ENCODE measurements at places on chromosomes 2 and 18.

GRCh38 chr2:159010340-159010739 lies 41.9 kb downstream of the TANC1 start:
- DNase-seq, result no peak

- peak; percentile 82 for DNase-seq
Observed at GRCh38 chr2:126527836-126528490, 128.0 kb upstream of the GYPC start.

GRCh38 chr2:66562304-66562685 lies 127.4 kb downstream of the MEIS1 start:
- DNase-seq, result no peak

- no peak for DNase-seq
Observed at GRCh38 chr2:28678944-28679343, 72.7 kb upstream of the PPP1CB start.

- DNase-seq, result no peak
Observed at GRCh38 chr2:148948868-148949267, 73.8 kb downstream of the KIF5C start.

DNA sequence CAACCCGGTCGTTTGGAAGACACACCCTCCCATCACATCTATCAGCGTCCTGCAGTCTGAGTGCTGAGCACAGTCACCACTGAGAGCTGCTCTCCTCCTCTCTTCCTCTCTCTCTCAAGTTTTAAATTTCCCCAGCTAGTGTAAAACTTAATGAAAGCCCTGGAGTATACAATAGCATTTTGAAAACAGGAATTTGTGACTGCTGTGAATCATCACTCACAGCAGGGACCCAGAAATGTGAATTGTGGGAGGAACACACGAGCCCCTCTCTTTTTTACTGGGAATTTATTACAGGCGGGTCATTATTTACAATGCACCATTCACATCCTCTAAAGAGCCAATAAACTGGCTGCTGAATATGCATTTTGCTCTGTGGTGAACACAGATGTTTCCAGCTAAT lies 185.0 kb upstream of the SMIM21 start:
- no peak for DNase-seq

DNA sequence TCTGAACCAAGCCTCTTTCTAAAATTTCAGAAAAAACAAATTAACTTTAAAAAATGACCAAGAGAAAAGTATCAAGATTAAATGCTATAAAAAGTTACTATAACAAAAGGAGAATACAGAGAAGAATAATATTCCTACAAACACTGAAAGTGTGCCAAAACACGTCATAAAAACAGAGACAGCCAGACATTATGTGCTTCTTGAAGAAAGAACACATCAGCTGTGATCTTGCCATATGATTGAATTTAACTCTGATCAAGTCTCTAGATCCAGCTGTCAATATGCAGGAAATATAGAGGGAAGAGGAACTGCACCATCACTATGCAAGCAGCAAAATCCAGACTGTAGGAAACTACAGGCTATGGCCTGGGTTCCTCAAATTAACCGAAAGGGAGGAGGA lies 33.7 kb upstream of the COL5A2 start:
- DNase-seq, result no peak

DNA sequence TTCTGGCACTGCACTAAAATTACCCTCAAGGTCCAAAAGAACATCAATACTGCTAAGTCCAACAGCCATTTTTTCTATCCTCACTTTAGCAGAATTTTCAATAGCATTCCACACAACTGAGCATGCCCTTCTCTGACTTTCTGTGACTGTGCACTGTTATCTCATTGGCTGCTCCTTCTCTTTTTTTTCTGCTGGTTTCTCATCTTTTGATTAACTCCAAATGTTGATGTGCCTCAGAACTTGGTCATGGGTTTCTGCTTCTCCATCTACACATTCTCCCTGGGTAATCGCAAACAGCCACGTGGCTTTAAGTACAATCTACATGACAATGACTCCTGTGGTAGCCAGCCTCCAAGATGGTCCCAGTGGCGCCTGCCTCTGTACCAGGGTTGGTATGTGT lies 75.0 kb upstream of the CD226 start:
- DNase-seq, result no peak

GRCh38 chr2:42770288-42771131 lies 6.6 kb upstream of the OXER1 start:
- DNase-seq, result no peak

DNA sequence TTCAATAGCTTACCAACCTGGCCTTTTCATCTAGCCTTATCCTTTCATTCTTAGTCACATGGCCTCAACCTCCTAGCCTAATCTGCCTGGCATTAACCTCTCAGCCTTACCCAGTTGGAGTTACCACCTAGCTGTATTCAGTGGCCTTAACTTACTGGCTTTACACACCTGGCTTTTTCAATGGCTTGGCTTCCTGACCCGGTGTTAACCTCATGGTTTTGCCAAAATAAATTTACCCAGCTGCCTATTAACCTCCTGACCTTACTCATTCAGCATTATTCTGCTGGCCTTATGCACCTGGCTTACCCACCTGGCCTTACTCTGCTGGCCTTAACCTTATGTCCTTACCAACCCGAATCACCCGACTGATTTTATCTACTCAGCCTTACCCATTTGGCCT lies 135.5 kb upstream of the ZSWIM2 start:
- DNase-seq, result no peak

DNA sequence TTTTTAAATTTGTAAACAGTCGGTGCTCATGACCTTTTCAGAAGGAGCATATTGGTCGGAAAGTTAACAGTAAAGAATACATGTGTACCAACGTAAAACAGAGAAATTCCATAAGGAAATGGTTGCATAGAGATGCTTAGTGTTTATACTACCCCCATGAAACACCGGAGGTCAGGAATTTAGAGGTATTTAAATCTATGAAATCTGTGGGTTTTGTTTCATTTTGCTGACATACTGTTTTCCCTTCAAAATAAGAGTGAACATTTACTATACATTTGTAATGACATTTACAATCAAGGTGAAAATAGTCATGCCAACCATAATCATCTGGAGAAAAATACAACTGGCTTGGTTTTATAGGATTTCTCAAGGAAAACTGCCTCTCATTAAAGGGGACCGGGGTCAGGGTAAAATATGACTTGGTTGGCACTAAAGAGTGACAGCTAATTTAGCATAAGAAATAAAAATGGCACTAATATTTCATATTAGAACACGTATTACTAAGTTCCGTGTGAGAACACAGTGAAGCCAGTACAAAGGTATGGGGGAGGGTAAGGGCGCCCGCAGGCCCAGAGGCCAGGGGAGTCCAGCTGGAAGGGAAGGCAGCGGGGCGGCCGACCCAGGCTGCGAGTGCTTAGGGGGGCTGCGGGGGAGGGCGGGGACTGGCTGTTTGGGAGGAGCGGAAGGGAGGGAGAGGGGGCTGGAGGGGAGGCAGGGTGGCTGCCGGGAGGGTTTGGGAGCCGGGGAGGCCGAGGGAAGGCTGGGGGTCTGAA lies 1.1 kb upstream of the RNU4ATAC start:
- DNase-seq, result peak; percentile 18

- no peak for DNase-seq
Observed at GRCh38 chr2:158273791-158274190, 172.1 kb downstream of the UPP2 start.

- DNase-seq, result no peak
Observed at GRCh38 chr2:171941316-171941699, 19.0 kb downstream of the HAT1 start.

DNA sequence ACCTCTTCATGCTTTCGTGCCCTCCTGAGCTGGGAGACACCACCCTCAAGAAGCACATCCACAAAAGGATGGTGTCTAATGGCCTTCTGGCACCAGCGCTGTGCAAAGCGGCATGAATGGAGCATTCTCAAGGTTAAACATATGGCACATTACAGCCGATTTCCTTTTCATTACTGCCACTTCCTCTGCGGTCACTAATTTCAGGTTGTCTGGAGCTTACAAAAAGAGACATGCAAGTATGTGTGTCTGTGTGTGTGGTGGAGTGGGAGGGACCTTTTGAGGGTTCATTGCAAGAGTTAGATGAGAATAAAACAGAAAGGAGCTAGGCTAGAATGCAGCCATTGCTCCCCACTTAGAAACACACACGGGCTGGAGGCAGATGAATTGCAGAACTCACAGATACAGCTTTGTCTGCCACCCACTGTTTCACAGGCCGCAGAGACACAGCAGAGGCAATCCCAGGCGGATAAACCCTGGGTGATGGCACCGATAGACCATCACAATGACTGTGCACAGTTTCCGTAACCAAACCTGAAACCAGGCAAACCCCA lies 76.0 kb downstream of the TGIF1 start:
- DNase-seq, result peak; percentile 33

GRCh38 chr2:42052702-42053481 lies 5.1 kb downstream of the PKDCC start:
- no peak for DNase-seq

DNA sequence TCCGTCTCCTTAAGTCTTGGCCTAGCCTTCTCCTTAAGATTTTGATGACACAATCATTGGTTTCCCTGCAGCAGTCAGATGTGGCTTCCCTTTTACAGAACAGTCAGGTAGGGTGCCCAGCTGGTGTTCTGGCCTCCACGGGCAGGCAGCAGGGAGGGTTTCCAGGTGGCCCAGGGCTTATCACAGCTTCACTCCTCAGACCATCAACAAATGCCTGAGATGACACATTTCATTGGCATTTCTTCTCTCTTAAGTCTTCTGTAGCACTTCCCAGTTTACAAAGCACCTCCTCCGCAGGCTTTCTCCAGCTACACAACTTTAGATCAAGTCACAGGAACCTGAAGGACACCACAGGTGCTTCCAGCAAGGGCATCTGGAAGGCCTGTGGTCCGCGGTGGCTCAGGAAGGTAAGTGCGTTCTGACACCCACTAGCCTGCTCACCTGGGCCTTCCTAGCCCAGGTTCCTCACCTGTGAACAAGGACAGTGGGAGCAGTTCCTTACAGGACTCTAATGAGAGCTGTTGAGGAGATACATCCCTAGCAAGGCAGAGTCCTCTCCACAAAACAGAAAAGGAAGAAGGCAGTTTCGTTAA lies 37.6 kb downstream of the PTPN18 start:
- DNase-seq, result no peak

GRCh38 chr2:238728330-238729260 lies 119.3 kb upstream of the TWIST2 start:
- DNase-seq, result no peak

DNA sequence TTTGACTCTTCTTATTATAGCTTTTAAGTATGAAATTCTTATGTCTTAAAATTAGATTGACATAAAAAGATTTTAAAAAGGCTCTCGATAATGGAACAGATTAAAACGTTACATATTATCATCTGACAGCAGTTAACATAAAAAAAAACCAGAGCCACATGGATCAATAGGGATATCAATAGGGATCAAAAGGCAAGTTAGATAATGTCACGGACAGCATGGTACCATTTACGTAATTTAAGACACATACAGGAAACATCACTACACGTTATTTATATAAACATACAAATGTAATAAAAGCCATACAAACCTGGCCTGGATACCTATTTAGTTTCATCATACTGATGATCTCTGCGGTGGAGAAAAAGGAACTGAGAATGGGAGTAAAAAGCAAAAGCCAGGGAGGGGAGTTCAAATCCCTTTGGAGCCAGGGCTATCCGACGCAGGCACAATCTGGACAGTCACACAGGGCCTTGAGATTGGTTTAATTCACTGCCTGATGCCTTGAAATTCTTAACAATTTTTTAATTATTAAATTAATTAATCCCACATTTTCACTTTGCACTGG lies 227.2 kb downstream of the AFF3 start:
- no peak for DNase-seq

DNA sequence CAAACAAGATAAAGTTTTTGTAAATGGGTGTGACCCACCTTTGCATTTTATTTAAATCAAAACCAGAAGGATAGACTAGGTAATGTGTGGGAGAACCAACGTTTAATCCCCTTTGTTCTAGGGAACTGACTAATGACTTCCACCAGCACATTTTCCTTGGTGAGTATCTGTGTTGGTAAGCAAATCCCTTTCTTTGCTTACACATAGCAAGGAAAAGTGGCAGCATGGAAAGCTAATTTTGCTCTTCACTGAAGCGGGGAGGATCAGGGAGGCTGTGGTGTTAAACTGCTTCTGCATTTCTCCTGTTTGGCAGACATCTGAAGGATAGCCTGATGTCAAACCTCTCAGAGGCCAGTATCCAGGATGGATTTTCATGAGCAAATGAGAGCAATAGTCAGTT lies 331.1 kb downstream of the PTPRM start:
- DNase-seq, result no peak

- no peak for DNase-seq
Observed at GRCh38 chr2:36246320-36246990, 109.1 kb upstream of the CRIM1 start.

DNA sequence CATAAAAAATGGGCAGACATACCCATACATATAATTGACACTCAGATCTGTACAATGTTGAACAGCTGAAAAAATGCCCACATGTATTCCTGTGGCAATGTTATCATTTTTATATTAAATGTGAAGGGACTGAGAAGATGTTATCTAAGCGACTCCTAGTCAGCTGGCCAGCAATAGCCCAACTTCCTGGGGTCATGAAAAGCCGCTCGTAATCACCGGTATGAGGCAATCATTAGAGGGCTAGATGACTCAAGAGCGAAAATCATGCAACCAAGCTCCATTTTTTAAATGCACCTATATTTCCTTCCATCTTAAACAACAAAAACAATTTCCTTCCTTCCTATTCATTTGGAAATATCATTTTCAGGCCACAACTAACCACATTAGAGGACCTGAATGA lies 274.6 kb upstream of the CCDC68 start:
- DNase-seq, result no peak

DNA sequence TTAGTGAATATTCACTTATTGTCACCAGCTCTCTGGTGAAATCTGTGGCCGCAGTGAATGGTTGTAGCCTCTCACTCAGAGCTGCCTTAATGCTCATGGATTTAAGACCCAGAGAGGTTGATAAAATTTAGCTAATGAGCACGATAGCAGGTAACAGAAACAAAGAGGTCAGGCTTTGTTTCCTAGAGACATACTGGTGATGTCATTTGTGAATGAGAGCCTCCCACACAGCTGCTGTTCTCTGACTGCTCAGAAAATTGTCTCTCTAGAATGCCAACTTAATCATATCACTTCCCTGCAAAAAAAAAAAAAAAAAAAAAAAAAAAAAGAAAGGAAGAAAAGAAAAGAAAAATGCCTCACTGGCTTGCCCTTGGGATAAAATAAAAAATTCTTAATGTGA lies 411.7 kb upstream of the MYT1L start:
- no peak for DNase-seq

DNA sequence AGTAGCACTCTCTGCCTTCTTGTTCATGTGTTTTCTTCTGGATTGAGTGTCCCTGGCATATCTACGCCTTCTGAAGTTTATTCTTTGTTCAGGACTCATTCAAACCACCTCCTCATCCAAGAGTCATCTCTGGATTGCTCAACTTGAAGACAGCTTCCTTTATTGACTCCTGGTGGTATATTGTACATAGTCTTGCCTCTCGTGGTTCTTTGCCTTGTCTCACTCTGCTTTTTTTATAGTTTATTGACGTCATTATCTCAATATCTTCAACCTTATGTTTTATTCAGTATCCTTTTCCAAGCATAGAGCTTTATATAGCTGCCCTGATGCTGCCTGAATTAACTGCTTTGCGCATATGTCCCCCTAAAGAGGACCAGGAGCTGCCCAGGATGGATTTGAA lies 161.7 kb downstream of the INSIG2 start:
- no peak for DNase-seq

Measured in T-cell (primary cell).